ENCODE measurements at places on chromosomes 2 and 18.
A peak's percentile ranks its signal among the peaks of the same experiment; 100 is the strongest.

- no peak for DNase-seq
Observed at GRCh38 chr2:150644298-150645067, 157.0 kb upstream of the RND3 start.

- no peak for DNase-seq
Observed at GRCh38 chr2:25738383-25739343, 65.3 kb upstream of the DTNB start.

GRCh38 chr18:24013051-24013450 lies 1.5 kb upstream of the TTC39C start:
- DNase-seq, result no peak

- no peak for DNase-seq
Observed at GRCh38 chr2:136013136-136013685, 27.8 kb upstream of the DARS1 start.

- DNase-seq, result no peak
Observed at GRCh38 chr18:39399662-39400061, 1834.1 kb upstream of the CELF4 start.

GRCh38 chr2:188349019-188349418 lies 57.3 kb downstream of the GULP1 start:
- no peak for DNase-seq

- no peak for DNase-seq
Observed at GRCh38 chr2:164514491-164514890, 106.8 kb downstream of the GRB14 start.

DNA sequence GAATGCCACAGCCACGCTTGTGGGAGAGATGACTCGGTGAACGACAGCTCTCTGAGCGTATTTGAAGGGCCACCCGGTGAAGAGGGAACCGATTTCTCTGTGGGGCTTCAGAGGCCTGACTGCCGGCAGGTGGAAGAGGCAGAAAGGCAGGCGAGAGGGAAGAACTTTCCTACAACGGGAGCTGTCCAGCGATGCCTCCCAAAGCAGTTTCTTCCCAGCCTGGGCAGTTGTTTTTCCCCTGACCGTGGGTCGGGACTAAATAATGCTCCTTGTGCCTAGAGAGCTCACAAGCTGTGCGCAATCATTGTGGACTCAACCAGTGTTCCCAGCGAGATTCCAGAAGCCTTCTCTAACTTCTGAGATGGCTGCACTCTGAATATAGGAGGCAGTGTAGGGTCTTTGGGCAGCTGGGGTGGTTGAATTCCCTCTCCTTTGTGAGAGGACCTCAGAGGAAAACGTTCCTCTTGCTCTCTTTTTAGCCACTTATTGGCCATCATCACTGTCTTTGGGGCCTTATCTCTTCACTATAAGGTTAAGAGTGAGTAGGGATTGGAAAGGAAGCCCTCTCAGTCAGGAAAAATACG lies 710 bp downstream of the SEC11C start:
- DNase-seq, result no peak

DNA sequence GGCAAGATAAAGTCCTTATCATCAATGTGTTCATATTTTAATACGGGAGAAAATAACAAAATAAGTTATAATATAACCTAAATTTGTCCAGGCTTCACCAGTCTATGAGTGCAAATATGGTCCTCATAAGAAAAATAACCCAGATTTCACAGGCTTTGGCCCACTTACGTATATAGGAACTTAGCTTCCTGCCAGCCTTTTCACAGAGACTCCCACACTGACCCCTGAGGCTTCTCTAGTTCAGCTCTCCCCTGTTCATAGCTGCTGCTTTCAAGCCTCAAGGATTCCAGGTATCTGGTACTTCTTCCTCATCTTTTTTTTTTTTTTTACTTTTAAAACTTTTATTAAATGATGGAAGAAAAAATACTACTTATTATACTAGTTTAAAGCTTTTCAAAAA lies 74.9 kb upstream of the PELI1 start:
- no peak for DNase-seq

GRCh38 chr18:32177530-32177929 lies 12.3 kb upstream of the MEP1B start:
- no peak for DNase-seq

- no peak for DNase-seq
Observed at GRCh38 chr2:98455494-98455976, 10.9 kb downstream of the INPP4A start.

DNA sequence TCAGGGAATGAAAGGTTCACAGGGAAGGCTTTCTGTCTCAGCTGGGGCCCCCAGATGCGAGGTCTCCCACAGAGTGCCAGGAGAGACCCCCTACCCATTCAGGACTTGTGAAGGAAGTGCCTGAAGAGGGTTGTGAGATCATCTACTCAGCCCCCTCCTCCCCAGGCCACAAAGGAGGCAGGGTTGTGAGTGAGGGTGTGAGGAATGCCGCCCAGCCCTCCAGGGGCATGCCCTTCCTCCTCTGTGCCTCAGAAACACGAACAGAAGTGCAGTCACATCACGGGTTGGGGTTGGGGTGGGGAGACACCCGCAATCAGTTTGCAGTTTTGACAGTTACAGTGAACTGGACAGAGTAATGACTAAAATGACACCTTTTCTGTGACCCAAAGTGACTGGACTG lies 5.0 kb downstream of the MAL start:
- no peak for DNase-seq

- DNase-seq, result no peak
Observed at GRCh38 chr2:156319811-156320485, 12.6 kb downstream of the NR4A2 start.

- DNase-seq, result peak; percentile 43
Observed at GRCh38 chr2:218396688-218397462, 2.8 kb upstream of the CTDSP1 start.

Measured in activated T-helper 9 cell treated with anti-CD3 and anti-CD28 coated beads, Interleukin-2, amount 50 U/mL, for 16 hours (primary cell).